D721Med (cell line): ENCODE measurements at places on chromosomes 4 and X.

DNA sequence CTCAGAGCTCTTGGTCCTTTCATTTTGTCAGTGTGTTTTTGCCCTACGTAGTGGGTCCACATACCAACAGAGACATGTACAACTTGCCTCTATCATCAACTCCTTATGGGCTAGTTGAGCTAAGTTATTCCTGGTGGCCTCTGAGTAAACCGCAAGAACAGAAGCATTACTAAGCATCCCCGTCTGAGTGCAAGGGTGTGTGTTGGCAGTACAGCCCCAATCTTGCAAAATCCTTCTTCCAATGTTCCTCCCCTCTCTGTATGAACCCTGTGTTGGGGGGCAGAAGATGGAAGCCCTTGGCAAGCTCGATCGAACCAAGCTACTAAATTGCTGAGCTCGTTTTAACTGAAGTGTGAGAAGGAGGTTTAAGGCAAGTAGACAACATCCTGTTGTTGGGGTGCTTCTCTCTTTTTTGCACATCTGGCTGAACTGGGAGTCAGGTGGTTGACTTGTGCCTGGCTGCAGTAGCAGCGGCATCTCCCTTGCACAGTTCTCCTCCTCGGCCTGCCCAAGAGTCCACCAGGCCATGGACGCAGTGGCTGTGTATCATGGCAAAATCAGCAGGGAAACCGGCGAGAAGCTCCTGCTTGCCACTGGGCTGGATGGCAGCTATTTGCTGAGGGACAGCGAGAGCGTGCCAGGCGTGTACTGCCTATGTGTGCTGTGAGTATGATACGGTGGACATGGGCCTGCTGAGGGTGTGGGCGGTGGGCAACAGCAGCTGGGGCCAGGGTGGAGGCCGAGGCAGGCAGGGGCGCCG is at the start of gene SH2D1A:
Gene SH2D1A (plus strand): TSS at position 447 of the 760 bp plus-strand sequence. CDS start 80 bp downstream, at position 527.
- no peak for DNase-seq

DNA sequence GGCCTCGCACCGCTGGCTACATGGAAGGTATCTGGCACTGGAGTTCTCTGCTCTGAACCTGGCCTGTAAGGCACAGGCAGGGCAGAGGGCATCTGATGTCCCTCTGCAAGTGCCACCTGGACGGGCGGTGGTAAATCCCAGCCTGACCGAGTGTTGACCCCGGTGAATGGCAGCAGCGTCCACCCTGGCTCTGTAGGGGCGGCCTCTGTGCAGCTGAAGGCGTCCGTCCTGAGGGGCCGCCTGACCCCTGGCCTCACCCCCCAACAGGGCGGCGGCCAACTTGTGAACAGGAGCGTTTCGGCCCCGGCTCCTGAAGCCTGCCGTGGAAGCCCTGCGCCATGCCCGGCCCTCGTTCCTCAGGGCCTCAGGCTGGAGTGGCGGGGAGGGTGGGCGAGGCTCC is 51.4 kb downstream of the CPZ start:
- no peak for DNase-seq

- DNase-seq: no peak
Observed at GRCh38 chr4:123386609-123387008, 10.0 kb upstream of the SPRY1 start.

GRCh38 chr4:165553221-165553810 is 174.5 kb downstream of the CPE start:
- no peak for DNase-seq

DNA sequence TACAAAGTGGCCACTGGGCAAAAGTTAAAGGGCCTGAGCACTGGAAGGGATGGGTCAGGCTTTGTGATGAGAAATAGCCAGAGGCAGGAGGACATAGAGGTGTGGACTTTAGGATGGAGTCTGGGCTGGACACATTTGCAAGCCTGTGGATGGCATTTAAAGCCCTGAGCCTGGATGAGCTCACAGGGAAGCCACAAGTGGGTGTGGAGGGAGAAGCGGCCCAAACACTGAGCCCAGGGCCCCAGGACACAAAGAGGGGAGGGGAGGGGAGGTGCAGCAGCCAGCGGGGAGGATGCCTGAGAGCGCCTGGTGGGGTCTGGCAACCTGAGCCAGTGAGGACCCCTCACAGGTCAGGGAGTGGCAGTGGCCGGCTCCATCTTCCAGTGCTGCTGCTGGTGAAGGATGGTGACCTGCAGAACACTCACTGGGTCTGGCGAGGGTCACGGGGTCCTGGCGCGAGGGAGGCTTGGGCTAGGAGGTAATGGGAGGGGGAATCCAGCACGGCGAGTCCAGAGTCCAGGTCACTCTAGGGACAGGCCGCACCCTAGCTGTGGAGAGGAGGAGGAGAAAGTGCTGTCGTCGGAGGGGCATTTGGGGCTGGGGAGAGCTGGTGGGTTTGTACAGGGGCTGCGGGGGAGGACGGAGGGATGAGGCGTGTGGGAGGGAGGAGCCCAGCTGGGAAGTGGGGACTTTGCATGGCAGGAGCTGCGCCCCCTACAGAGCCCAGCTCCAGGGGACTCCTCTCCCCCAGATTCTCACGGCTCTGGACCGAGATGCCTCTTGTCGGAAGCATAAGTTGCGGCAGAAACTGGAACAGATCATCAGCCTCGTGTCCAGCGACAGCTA is 7.0 kb downstream of the LAGE3 start:
- no peak for DNase-seq

DNA sequence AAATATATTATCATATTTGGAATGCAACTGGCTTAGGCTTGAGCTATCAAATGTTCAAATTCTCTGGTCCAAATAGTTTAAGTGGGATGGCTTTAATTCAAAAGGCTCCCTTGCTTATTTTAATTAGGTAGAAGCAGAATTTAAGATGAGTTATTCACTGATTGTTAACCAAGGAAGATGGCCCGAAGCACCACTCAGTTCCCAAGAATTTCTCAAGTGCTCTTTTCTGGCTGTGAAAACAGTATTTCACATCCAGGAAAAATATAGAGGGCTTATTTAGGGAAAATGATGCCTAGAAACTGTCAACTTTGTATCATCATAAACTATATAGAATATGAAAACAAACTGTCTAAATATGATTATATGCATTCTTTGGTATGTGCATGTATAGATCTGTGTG is 246.5 kb upstream of the SFRP2 start:
- DNase-seq: no peak

DNA sequence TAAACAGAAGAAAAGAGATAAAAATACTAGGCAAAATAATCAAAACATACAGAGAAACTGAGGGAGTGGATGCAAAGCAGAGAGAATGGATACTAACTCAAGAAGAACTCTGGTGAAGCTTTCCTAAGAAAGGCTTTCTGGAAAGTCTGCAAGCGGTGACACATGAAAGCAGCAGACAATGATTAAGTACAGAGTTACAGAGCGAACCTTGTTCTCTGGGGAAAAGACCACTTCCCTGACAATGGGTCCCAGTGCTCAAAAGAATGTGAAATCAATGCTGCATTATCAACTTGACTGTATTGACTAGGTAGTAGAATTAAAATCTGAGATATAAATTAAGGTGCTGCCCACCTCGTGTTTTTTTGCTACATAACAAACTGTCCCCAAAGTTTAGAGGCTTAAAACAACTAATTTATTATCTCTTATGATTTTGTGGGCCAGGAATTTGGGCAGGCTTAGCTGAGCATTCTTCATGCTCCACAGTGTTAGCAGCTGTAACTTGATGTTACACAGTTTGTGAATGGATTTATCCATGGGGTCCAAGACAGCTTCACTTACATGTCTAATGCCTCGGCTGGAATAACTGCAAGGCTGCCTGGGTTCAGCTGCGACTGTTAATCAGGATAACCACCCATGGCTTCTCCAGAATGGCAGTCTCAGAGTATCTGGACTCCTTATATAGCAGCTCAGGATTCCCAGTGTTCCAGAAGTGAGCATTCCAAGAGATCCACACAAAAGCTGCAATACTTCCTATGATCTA is 106.9 kb upstream of the INPP4B start:
- DNase-seq: no peak

DNA sequence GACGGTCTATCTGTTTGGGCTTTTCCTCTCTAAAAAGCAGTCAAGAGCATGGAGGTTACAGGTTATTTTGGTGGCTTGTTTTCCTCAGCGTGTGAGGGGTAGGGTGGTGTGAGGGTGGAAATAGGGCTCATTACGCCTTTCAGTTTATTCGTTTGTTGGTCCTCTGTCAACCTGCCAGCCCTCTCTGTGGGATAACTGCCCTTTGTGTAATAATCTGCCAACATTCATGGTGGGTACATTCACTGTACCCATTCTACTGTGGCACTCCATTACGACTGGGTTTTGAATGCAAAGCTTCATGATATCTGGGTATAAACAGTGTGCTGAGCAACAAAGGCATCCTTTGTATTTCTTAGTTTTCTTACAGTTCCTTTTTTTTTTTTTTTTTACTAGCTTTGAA is 136.4 kb downstream of the ADGRL3 start:
- DNase-seq: no peak

- DNase-seq: no peak
Observed at GRCh38 chr4:31575504-31575903, 855.3 kb downstream of the PCDH7 start.

- no peak for DNase-seq
Observed at GRCh38 chr4:48131736-48132135, 2.3 kb downstream of the TXK start.

- no peak for DNase-seq
Observed at GRCh38 chrX:14235004-14235403, 205.3 kb upstream of the GEMIN8 start.

GRCh38 chr4:107183155-107183774 is 147.2 kb upstream of the DKK2 start:
- DNase-seq: no peak
